GM23338 (cell line): ENCODE measurements at places on chromosomes 16 and 17. TPM values are rescaled to one million over a fixed set of nuclear protein-coding genes. Genes with fewer than 3 reads are reported as not detected.

Gene IL17C
- total RNA-seq: 2.7 and 5.1 TPM in 2 replicates

Gene PLEKHH3
- total RNA-seq: 24.2 and 24.8 TPM in 2 replicates

Gene TERB1
- not detected in 2 replicates for total RNA-seq

Gene CHST5
- total RNA-seq: not detected in 2 replicates

Gene ARHGDIG
- total RNA-seq: 1.0 and 1.2 TPM in 2 replicates

Gene LYRM9
- total RNA-seq: 4.7 and 9.8 TPM in 2 replicates

Gene SLC5A10
- 0.10 TPM in 1 of 2 replicates, not detected in the other for total RNA-seq

Gene CCL4L2
- total RNA-seq: not detected in 2 replicates

Gene LRRC37A
- total RNA-seq: 4.2 and 4.7 TPM in 2 replicates

Gene CYGB
- 1.7 and 2.1 TPM in 2 replicates for total RNA-seq

DNA sequence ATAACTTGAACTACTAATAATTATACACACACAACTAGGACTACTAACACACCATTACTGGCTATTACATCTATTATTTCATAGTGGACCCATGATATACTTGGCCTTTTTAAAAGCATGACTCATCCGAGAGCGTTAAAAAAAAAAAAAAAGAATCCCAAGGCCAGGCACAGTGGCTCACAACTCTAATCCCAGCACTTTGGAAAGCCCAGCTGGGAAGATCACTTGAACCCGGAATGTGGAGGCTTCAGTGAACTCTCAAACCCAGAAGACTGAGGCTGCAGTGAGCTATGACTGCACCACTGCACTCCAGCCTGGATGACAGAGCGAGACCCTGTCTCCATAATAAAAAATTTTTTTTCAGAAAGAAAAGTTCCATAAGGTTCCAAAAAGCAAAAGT, 3.1 kb downstream of the GLG1 start:
- no peak for DNase-seq

DNA sequence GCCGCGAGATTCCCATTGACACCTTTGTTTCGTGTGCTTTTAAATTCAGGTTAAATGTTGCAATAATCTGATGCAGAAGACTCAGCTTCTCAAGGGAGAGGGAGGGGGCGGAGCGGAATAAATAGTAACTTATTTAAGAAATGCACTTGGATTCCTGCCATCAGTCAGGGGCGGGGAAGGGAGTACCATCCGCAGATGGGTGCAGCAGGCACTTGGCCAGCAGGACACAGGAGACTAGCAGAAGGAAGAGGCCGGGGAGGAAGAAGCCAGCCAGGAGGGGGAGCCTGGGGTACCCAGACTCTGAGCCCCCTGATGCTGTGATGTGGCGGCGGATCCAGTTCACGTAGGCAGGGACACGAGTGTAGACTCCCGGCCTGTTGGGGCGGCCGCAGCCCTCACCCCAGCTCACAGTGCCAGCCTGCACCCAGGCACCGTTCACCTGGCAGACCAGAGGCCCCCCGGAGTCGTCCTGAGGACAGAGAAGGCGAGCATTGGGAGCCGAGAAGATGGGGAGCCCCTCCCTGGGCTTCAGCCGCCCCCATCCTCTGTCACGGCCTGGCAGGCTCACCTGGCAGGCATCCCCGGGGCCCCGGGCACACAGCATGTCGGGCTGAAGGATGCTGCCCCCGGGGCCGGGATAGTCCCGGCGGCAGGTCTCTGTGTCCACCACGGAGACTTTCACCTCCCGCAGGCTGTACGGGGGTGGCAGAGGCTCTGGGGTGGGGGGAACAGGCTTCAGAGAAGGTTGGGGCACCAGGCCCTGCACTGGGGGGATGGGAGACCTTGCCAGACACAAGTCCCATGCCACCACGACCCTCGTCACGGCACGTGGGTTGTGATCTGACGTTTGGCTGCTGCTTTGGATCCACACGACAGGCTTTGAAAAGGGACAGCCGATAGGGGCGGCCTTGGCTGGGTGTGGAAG, 3.2 kb downstream of the TPSG1 start:
- DNase-seq: no peak

DNA sequence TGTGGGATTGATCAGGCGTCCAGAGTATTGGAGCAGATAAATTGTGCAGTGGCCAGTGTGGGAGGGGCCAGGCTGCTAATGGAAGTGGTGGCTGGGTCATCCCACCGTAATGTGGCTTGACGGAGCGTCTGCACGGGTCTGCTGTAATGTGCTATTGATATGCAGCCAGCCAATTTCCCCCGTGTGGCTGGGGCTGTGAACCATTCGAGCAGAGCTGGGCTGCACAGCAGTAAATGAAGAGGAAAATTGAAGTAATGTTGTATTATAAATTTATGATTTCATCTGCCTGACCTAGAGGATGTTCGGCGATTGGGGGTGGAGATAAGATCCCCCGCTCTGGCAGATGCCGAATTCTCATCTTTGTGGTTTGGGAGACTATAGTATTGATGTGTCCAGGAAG, 121.5 kb downstream of the CCDC182 start:
- DNase-seq: no peak

DNA sequence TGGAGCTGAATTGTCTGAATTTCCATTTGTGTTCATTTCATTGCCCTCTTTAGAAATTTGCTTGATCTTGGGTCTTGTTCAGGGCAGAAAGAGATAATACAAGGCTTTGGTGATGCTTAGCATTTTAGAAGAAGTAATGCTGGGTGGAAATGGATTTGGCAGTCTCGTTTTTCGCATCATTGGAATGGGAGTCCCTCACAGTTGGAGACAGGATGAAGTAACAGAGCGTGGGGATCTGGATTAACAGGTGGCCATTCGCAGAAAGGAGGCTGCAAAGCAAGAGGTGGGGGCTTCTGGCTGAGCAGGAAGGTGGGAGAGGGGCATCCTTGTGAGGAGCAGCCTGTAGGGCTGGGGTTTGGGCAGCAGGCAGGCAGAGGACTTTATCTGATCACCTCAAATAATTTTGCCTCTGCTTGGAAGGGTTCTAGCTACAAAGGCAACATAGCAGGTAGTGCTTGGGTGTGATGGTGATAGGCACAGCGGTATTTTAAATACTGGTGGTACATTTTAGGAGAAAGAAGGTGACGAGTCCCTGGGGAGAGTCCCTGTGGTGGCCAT, 17.0 kb downstream of the KSR1 start:
- DNase-seq: no peak

DNA sequence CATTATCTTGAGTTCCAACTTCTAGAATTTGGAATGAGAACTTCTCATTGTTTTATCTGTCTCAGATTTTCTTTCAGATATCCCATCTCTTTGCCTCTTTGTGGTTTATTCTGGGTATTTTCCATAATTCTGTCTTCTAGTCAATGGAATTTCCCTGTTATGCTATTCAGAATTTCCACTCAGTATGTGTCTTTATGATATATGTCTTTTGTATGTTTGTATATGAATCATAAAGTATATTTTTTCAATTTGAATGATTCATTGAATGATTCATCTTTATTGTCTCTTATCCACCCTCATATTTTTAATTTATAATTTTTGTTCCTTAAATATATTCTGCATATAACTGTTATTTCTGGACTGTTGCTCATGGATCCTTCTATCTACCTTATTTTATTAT, 729.7 kb upstream of the GOT2 start:
- no peak for DNase-seq

DNA sequence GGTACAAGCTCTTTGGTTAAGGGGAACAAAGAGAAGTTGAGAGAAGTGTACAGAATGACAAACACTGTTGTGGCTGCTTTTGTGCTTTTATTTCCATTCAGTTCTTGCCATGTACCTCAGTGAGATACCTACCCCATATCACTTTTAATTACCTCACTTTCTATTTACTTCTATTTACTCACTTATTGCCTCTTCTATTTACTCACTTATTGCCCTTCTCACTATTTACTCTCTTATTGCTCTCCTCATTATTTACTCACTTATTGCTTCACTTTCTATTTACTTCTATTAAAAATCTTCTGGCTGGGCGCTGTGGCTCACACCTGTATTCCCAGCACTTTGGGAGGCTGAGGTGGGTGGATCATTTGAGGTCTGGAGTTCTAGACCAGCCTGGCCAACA, 41.9 kb downstream of the MBTD1 start:
- no peak for DNase-seq

DNA sequence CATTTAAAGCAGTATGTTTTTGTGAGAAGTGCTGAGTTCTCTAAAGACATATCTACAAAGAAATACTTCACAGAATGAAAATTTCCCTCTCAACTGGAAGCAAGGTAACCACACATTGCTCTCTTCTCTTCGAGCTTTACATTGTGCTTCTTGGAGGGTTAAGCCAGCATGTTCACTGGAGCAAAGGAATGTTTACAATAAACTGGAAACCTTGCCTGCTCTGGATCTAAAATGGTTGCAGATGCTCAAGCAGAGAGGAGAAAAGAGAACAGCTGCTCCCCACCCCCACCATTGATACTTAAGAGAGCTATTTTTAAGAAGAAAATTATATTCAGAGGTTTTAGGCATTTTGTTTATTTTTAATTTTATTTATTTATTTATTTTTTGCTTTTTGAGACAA, 213.1 kb downstream of the CEP112 start:
- DNase-seq: no peak

DNA sequence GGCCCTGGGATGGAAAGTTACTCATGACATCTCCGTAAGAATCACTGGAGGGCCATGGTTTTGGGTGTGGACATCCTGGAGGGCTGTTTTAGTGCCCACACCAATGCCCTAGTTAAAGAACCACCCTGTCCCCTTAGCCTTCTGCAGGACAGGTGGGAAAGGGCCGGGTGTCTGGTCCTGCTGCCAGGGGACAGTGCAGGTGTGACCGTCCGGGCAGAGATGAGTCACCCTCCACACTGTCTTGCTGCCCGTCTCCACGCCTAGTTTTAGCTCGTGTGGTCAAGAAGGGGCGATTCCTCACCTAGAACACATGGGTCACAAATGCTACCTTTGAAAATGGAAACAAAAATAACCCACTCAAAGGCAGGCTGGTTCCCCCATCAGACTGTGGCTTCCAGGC, 17.0 kb downstream of the CEP295NL start:
- DNase-seq: no peak

DNA sequence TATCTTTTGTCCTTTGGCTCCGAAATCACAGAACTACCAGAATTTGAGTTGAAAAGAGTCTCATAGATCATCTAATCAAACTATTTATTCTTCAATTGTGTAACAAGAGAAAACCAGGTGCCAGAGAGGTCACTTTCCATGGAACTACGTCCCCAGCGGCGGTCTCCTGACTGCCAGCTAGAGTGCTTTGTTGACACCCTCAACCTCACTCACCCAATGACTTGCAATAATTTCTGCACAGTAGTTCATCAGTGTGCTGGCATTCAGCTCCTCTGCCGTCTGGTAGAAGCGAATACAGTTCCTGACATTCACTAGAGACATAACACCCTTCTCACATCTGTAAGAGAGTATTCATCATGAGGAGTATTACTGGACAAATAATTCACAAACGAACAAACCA, 54.2 kb downstream of the ANKFY1 start:
- no peak for DNase-seq

GRCh38 chr17:47687328-47687690, 6.7 kb upstream of the TBKBP1 start:
- no peak for DNase-seq

DNA sequence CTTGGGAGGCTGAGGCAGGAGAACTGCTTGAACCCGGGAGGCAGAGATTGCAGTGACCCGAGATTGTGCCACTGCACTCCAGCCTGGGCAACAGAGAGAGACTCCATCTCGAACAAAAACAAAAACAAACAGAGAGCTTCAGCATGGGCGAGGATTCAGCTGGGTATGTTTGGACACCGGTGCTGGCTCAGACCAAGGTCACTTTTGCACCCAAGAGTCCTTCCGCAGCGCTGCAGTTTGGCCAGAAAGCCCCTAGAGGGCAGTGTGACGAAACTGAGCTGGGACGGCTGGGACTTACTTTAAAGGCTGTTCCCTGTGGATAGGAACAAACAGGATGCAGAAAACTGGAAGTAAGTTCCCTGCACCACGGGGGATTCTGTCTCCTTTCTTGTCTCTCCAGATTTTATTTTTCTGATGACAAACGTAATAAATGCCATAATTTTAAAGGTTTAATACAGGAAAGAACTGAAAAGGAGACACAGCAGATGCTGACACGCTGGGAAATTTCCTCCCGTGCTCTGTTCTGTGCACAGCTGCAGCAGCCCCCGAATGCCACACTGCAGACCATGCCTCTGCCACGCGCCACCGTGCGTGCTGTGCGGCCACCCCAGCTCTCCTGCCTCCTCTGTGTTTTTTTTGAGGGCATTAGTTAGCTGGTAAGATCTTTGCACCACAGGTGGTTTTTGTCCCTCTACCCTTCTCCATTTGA, 25.2 kb upstream of the USP36 start:
- DNase-seq: peak; percentile 89

- no peak for DNase-seq
Observed at GRCh38 chr17:73984941-73985340, 218.5 kb upstream of the RPL38 start.

DNA sequence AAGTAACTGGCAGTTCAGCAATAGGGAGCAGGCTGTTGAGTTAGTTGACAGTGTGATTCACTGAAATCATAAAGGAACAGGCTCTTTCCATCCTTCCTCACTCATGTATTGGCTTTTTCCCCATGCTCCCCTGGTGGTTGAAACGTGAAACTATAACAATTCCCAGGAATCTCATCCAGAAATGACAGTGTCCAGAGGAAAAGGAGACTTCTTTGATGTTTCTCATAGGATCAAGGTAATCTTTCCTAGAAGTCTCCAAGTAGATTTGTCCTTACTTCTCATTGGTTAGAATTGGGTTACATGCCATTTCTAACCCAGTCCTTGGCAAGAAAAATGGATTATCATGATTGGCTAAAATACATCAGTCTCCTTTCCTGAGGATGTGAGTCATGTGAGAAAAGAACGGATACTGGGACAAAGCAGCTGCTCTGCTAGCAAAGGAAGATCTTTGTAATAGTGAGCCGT, 14.4 kb downstream of the TTC19 start:
- peak; percentile 64 for DNase-seq

GRCh38 chr16:48212033-48212432, 32.1 kb upstream of the LONP2 start:
- no peak for DNase-seq

GRCh38 chr17:66975614-66976378, 11.3 kb downstream of the CACNG4 start:
- peak; percentile 75 for DNase-seq

DNA sequence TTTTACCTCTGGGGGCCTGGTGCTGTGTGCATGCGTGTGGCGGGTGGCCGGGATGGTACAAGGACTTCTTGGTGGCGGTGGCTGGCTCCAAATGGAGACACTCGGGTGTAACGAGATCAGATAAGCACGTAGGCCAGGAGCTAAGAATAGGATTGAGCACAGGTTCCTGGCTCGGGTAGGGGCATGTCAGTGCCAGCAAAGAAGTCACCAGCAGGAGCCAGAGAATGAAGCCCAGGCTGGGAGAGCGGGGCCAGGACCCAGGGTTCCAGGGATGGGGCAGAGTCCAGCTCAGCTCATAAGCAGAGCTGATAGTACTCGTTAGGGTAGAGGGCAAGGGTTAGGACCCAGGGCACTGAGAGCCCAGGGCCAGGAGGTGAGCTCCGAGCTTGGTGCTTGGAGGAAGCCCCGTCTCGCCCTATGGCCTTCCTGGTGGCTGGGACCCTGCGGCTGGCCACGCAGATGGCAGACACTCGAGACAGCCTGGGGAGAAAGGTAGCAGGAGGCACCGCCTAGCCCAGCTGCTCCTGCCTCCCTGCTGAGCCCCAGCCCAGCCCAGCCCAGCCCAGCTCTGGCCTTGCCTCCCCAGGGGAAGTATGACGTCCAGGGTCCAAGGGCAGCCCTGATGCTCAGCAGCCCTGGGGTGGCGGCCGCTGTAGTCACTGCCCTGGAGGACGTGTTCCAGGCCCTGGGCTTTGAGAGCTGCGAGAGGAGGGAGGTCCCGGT, 8.9 kb downstream of the ZNF213 start:
- DNase-seq: no peak

GRCh38 chr16:11737713-11738112, 4.9 kb downstream of the TXNDC11 start:
- no peak for DNase-seq

GRCh38 chr16:56436258-56436657, 10.9 kb upstream of the AMFR start:
- DNase-seq: no peak
